ENCODE measurements at places on chromosomes 16 and 17.

DNA sequence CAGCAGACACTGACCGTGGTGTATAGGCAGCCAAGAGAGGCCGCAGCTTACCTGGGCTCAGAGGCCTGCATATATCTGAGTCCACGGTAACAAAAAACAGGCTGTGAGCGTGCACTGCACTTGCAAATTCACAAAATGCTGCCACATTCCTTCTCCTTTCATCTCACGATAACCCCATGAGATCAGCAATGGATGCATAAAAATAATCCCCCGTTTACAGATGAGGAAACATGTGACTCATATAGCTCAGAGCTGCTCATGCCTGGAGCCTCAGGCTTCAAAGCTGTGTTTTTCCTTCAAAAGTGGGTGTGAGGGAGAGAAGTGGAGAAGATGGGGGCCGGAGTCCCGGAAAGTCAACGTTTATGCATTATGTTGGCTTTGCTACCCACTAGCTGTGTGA lies 118.3 kb upstream of the FOXF1 start:
- DNase-seq: no peak

- DNase-seq: no peak
Measured at GRCh38 chr16:2529961-2530628, 1.1 kb downstream of the CEMP1 start.

GRCh38 chr16:30063278-30063892 lies 2.2 kb upstream of the ALDOA start:
- no peak for DNase-seq

DNA sequence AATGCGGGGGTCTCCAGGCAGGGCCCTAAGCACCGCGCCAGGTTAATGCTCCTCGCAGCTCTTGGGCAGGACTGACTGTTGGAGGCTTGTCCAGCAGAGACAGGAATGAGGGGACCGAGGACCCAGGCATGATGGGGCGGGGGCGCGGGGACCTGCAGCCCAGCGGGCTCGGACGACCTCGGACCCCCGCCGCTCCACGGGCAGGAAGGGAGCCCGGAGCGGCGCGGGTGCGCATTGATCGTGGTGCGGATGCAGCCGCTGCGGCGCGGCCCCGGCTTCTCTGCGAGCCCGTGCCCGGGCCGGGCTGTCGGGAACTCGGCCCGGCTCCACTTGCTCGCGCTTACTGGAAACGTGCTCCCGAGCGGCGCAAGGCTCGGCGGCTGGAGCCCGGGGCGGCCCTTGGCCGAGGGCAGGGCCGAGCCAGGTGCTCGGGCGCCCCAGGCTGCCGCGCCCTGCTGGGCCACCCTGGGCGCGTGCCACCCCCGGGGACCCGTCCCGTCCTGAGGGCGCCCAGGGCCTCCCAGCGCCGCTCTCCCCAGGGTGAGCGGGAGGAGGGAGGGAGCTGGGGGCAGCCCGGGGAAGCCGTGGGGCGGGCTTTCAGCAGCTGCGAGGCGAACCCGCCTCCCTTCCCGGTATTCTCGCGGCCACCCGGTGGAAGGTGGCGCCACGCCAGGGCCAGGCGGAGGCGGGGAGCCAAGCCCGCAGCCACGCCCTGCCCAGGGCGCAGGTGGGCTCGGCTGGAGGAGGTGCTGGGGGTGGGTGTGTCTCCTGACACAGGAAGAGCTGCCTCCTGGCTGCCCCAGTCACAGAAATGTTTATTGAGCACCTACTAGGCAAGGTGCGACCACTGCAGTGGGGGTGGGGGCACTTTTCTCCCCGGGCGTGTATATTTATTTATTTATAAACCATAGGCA lies 45.9 kb downstream of the SOCS3 start:
- peak; percentile 50 for DNase-seq

- DNase-seq: no peak
Measured at GRCh38 chr17:50629902-50630301, 4.8 kb upstream of the ABCC3 start.

- DNase-seq: no peak
Measured at GRCh38 chr17:32615326-32615725, 128.5 kb downstream of the CDK5R1 start.

- no peak for DNase-seq
Measured at GRCh38 chr17:40517286-40517662, 15.9 kb upstream of the TNS4 start.

DNA sequence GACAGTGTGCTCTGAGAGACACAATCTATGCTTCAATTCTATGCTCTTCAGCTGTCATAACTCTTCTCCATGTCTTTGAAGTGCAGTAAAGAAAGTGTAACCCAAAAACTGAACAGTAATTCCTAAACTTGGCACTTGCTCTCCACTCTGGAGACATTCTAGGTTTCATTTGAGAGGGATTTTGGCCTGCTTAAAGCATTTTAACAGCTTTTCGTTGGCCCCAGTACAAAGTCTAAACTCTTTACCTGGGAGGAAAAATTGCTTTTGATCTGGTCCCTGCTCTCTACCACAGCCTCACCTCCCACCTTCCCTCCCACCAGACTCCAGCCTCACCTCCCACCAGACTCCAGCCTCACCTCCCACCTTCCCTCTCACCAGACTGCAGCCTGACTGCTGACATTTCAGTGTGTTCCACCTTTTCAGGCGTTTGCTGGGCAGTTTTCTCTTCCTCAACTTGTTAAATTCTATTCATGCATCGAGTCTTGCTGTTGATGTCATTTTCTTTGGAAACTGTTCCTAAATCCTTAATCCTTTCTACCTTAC lies 132.6 kb downstream of the RPTOR start:
- DNase-seq: no peak

GRCh38 chr16:23016368-23016767 lies 132.9 kb downstream of the USP31 start:
- no peak for DNase-seq

GRCh38 chr17:8186787-8187516 lies 3.0 kb downstream of the BORCS6 start:
- peak; percentile 67 for DNase-seq
